ENCODE measurements at places on chromosomes 4 and X.
A peak's percentile ranks its signal among the peaks of the same experiment; 100 is the strongest.

DNA sequence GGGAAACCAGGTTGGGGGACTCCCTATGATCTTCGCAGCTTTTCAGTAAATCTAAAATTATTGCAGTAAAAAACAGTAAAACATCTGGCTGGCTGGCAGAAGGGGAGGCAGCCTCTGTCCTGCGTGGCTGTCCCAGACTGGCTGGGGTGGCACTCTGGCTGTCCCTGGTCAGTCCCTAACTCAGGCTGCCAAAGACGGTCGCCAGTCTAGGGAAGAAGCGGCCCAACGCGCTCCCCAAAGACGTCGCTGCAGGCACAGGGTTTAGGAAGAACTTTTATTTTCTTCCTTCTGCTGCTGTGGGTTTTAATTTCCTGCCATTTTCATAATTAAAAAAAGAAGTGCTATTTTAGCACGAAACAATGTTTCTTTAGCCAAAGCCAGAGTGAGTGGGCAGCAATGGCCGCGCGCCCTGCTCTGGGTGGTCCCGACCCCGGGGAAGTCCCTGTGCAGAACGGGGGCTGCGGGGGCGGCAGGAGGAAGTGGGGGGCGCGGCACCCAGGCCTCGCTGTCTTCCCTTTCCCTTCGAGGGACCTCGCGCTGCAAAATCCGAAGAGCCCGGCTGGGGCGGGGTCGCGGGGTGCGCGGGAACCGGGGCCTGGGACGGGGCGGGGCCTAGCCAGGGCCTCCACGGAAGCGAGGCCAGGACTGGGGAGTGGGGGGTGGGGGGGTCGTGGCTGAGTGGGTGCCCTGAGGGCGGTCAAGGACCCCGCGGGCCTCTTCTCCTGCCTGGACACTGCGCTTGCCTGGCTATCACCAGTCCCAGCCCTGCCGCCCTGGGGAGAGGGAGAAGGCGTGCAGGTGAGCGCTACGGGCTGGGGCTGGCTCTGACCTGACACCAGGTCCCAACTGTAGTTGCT lies 6.3 kb upstream of the LETM1 start:
- no peak for DNase-seq

DNA sequence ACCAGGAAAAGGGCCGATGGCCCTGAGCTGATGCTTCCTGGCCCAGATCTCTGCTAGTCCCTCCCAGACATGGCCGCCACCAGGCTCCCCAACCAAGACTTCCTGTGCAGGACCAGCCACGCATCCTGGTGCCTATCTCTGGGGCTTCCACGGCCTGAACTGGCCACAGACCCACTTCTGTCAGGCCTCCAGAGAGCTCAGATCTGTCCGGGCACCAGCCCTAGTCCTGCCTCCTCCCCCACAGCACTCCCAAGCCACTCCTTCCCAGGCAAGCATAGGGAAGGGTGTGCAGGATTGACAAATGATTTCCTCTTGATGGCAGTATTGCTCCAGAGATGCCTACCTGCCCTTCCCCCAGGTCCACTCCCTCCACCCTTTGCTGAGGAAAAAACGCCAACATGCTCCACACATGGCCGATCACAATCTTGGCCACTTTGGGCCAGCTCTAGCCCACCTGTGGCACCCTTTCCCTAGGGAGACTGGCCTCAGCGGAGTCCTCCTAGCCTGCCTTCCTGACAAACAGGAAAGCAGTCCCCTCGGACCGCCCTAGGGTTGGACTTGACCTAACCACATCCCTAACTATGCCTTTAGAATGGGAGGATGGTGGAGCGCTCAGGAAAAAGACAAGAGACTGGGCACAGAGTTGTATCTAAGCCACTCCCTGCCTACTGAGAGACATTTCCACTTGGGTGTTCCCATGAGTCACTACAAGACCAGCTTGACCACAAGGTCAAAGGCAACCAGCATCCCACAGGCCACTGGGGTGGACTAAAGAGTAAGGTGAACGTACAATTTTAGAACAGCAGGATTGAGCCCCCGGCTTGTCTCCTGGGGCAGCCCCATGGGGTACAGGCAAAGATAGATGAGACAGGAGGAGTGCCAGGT lies 277.5 kb upstream of the AGTR2 start:
- no peak for DNase-seq

DNA sequence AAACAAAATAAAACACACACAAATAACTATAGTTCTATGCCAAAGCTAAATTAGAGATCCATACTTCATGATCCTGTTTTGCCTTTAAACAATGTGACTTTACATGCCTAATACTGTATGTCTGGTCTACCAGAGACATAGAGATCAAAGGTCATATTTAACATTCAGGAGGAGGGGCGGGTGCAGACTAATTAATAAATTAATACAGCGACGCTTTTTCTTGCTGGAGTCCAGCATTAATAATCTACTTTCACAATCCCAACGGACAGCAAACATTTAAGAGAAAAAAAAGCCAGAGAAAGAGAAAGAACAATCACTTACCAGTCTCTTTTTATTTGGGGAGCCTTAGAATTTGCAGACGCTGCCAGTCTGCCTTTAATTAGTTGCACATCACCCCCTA lies 509 bp downstream of the CXXC4 start:
- DNase-seq, result no peak

DNA sequence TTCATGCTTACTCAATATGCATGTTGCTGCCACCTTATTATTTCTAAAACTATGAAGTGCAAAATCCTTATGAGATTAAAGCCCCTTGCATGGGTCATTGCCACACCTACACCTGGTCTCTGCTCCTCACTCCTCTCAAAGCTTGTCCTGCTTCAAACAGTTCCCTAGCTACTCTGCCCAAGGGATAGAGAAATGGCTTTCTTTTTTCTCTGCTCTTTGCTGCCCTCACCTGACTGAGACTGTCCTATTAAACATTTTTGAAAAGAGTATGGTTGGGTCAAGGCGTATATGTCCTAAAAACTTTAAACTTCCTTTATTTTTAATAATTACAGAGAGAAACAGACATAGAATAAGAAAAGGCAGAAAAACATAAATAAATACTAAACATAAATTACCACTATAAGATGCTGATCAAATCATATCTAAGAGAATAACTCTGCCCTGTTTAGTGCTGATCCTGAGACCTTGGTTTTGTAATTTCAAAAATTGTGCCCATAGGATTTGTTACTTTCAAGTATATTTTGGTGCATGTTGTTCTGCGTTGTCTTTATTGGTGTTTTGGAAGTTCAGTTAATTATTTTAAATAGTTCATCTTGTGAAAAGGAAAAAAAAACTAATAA lies 704.9 kb upstream of the PABPC4L start:
- DNase-seq, result no peak

DNA sequence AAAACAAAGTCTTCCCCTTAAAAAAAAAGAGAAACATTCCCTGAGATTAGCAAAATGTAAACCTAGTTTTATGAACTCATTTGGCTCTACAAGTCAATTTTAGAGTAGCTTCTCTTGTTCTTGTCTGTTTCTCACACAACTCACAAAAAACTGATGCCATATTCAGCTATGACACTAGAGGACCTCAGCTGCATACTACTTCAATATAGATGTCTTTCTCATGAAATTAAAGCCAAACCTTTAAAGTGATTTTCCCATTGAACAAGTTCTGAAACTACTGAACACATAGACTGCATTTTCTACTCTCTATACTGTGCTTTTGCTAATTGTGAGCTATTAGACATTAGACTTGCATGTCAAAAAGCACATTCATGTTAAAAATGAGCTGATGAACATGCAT lies 49.8 kb downstream of the TBCK start:
- peak; percentile 33 for DNase-seq

GRCh38 chrX:133726642-133727041 lies 258.8 kb downstream of the GPC3 start:
- DNase-seq, result no peak

DNA sequence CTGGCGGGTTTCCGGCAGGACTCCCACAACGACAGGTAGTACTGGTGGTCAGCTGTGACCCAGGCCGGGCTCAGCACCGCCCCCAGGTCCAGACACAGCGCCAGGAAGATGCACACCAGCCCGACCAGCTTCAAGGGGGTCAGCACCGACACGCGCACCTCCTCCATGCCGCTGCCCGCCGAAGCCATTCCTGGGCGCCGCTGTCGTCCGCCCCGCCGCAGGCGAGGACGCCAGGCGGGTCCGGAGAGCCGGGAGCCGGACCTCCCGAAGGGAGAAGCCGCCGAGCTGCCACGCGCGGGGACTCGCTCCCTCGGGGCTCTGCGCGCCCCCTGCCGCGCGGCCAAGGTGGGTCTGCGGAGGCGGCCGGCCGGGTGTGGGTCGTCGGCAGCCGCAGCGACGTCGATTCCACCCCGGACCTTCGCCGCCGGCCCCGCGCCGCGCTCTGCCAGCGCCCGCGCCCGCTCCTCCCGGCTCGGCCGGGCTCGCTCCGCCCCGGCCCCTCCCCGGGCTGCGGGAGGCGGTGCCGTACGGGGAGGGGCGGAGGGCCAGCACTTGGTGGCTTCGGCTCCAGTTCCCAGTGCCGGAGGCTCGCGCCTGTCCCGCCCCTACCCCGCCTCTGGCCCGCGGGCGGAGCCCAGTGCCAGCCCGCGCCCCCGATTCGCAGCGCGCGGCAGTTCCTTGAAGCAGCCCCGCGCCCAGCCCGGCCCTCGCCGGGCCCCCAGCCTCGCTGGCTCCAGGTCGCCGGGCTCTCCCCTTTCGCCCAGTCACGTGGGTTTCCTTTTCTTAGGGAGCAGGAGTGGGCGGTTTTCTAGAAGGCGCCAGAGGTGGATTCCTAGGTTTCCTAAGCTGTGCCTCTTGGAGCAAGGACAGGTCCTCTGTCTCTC lies at the start of gene TMEM47:
Gene TMEM47, minus strand, starts transcription at position 444 of the 884 bp plus-strand sequence. Its CDS starts 256 bp downstream, at position 188.
- DNase-seq, result peak; percentile 37

DNA sequence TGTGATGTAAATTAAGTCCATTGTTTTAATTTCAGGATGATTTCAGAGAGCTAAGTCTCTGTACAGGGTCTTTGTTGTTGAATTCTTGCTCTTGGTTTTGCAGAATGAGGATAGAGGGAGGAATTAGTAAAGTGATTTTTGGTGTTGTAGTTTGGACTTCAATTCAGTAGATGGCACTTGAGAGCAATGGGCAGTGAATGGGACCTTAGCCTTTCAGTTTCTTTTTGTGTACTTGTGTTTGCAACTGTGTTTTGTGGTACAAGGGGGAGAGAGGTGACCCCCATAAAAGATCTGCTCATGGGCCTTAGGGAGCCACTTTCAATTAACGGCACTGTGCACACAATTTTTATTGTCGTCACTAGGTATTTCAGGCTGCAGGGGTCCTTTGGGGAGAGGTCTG lies 340.0 kb downstream of the DCAF12L2 start:
- DNase-seq, result no peak

GRCh38 chrX:132059973-132060540 lies 37.0 kb downstream of the STK26 start:
- DNase-seq, result no peak

DNA sequence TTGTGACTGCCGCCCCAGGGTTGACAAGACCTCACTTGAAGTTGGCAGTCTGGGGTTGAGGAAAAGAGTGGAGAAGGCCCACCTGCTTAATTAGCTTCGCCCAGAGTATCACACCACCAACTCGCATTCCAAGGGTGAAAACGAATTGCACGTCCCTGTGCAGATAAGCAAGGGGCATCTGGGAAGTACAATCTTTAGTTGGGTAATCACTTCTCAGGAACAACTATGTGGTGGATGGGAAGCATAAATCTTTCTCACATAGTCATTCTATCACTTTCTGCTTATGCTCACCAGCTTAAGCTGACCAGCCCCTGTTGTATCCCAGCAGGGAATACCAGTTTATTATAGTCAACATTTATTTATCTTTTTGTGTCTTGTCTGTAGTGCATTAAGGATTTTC lies 14.3 kb downstream of the SPCS3 start:
- no peak for DNase-seq

DNA sequence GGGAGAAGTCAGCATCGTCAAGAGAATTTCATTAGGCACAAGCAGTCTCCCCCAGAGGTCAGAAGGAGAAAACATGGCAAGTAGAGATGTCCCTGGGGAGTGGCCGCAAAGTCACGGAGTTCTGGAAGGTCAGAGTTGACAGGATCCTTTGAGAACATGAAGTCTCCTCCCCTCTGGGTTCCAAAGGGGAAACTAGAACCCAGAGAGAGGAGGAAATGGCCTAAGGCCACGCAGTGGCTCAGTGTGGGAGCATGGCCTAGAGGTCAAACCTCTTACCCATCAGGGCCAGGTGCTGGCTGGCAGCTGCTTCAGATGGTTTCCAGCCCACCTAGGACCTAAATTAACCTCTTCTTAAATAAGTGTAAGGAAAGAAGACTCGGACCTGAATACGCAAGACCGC lies 884 bp downstream of the IDH3G start:
- DNase-seq, result no peak

All from HS-5 (cell line).